Renal pelvis (tissue), 12 donors: ENCODE measurements at places on chromosomes 7 and 10. TPM values are rescaled to one million over a fixed set of nuclear protein-coding genes. Genes with fewer than 3 reads are reported as not detected.

Gene PPP1R17
- polyA plus RNA-seq, result not detected

Gene OPN1SW
- polyA plus RNA-seq, result 1.9 TPM

Gene SLC18A3
- polyA plus RNA-seq, result not detected

Gene LRRD1
- 1.0 TPM for polyA plus RNA-seq

Gene TAS2R4
- 5.1 TPM for polyA plus RNA-seq

Gene FAM25G
- not detected for polyA plus RNA-seq

Gene GSTO2
- polyA plus RNA-seq, result 27.9 TPM

Gene NEUROD6
- not detected for polyA plus RNA-seq

Gene PNLIPRP1
- polyA plus RNA-seq, result 0.42 TPM

Gene JAKMIP3
- 0.41 TPM for polyA plus RNA-seq

Gene WDFY4
- polyA plus RNA-seq, result 1.1 TPM

Gene TMEM213
- polyA plus RNA-seq, result 45.9 TPM

Gene AKR1C1
- polyA plus RNA-seq, result 13.1 TPM
